ENCODE measurements at places on chromosomes 5 and 9.

DNA sequence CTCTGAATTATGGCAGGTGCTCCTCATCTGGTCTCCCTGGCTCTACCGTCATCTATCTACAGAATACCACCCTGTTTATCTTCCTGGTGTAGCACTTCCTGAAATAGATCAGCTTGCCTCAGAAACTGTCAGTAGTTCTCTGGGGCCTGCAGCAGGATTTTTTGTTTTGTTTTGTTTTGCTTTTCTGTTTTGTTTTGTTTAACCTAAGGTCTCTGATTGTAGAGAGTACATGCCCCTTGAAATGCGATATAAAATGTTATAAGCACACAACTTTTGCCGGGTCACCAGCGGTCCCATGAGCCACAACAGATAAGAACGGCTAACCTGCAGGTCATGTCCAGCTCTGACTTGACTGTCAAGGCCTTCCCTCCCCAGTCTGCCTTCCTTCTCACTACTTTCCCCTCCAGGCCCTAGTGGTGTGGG lies 26.6 kb upstream of the CREBRF start:
- no peak for DNase-seq

DNA sequence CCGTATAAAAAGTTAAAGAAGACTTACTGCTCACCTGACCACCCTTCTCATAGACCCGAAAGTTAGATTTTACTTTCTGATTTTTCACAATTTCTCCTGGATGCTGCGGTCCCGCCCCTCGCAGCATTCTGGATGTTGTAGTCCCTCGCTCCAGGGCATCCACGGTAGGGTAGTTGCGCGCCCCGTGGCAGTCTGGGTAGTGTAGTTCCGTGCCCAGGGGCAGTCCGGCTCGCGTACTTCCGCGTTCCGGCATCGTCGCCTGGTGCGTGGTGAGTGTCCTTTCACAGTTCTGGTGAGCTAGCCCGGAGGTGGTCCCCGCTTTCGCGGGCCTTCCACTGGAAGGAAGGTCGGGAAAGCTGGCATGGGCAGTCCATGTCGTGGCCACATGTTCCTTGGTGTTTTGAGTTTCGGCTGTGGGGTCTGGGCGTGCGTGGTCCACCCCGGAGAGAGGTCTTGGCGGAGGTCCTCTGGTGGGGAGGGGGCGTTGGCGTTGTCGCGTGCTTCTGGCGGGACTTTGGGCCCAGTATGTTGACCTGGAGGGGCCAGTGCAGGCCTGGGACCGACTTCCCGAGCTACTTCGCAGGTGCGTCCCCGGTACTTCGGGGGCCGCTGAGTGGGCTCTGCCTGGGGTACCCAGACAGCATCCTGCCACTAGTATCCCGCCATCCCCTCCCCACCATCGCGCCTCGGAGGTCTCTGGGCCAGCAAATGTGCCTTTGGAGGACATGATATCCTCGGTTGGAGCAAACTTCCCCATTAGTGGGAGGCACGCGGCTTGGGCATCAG lies at the start of gene ZNF169:
TSS of gene ZNF169 (plus strand) at position 222 of the 786 bp plus-strand sequence. CDS start 19,515 bp downstream, outside the sequence.
- DNase-seq = peak; percentile 92

GRCh38 chr5:77231471-77232138 lies 21.1 kb downstream of the PDE8B start:
- DNase-seq = no peak

- no peak for DNase-seq
These were observed 456.3 kb downstream of the HINT1 start for GRCh38 chr5:130708754-130709153.

DNA sequence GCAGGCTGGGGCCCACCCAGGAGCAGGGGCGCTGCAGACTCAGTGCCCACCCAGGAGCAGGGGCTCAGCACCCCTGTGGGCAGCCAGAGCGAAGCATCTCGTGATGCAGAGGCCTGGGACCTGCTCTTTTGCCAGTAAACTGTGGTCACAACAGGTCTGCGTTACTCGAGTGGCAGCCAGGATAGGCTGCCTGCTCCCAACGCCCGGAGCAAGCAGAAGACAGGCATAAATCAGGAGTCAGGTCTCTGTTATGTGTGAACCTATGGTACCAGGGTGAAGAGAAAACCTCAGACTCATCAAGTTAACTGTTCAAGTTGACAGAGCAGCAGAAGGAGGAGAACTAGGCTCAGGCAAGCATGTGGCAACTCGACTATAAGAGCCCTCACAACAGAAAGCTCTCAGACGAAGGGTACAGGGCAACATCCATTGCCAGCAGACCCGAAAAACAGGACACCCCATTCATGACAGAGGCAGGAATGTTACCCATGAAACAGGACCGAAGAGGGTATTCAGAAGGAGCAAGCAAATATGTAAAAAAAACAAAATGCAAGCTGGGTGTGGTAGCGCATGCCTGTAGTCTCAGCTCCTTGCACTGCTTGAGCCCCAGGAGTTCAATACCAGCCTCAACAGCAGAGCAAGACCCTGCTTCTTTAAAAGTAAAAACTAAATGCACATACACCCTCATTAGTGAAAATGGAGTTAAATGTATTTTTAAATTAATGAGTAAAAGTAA lies 71.7 kb downstream of the GOLPH3 start:
- no peak for DNase-seq

- DNase-seq = peak; percentile 6
These were observed 159.6 kb upstream of the TBCA start for GRCh38 chr5:77935506-77936364.

DNA sequence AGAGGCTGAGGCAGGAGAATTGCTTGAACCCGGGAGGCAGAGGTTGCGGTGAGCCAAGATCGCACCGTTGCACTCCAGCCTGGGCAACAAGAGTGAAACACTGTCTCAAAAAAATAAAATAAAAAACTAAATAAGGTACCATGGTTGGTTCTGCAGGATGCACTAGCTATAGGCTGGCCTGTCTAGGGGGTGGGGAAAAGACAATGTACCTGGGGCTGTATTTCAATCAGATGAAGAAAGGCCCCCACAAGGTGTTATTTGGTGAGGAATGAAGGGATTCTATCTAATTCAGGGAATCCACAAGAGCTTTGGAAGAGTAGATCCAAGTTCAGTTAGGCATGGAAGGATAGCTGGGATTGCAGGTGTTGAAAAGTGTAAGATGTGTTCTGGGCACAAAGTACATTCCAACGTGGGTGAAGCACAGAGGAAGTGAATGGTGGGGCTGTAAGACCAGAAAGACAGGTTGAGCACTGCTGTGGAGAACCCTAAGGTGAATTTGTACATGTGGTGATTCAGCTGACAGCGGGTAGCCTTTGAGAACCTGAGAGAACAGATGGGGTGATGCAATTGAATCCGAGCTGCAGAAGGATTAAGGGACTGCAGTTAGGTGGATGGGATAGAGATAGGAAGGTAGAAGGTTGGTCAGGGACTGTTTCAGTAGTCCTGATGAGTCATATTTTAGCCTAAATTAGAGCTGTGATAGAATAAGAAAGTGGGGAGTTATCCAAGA lies 71.8 kb downstream of the CAST start:
- peak; percentile 82 for DNase-seq

- no peak for DNase-seq
These were observed 2.3 kb upstream of the FBXW11 start for GRCh38 chr5:172008689-172009141.

DNA sequence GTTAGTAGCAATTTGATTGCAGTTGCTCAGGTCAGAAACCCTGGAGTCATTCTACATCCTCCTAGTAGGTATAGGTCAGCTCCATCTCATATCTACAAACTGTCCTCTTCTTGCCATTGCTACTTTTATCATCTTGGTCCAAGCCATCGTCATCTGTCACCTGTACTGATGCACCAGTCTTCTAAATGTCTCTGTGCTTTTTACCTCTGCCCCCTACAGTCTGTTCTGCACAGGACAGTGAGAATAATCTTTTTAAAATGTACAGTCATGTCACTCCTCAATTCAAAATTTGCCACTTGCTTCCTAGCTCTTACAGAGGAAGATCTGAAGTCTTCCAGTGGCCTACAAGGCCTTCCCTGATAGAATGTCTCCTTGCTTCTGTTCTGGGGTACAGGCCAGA lies 6.8 kb downstream of the NNT start:
- peak; percentile 18 for DNase-seq

- no peak for DNase-seq
These were observed 477.0 kb downstream of the CCDC171 start for GRCh38 chr9:16029796-16030363.

- DNase-seq = no peak
These were observed 439.0 kb upstream of the MPDZ start for GRCh38 chr9:13718539-13718938.

- peak; percentile 16 for DNase-seq
These were observed 59.9 kb downstream of the GABRA6 start for GRCh38 chr5:161745392-161745791.

DNA sequence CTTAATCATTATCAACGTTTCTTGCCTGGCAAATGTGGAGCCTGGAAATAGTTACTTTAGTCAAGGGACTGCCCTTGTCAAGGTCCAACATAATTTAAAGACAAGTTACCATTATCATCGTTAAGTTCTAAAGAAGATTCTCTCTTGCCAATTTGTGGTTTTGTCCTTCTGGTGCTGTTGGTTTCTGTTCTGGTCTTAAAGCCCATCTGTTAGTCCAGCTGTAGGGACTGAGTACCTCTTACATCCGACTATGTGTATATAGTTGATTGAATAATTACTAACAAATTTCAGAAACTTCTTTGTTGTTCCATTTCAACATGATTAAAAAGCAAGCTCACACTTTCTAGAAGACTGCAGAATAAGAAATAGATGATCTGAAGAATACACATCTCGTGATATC lies 1854.9 kb downstream of the MAT2B start:
- no peak for DNase-seq

- DNase-seq = no peak
These were observed 64.6 kb upstream of the AGXT2 start for GRCh38 chr5:35112300-35112699.

DNA sequence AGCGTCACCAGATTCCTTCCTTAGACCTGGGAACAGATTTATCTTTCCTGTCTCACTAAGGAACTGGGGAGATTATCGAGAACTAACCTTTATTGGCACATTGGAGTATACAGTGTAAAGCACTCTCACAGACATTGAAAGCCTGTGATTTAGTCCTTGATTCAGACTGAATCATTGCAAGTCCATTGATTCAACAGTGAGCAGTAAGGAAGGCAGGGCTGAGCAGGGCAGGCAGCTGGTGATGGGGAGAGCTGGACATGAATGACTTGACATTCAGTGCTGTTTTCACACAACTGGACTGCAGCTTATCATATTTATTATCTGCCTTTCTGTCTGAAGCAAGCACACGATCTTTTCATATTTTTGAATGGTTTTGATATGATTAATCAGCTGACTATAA lies 16.2 kb downstream of the ISOC1 start:
- no peak for DNase-seq

GRCh38 chr5:149902177-149902576 lies 42.4 kb downstream of the PDE6A start:
- DNase-seq = no peak

DNA sequence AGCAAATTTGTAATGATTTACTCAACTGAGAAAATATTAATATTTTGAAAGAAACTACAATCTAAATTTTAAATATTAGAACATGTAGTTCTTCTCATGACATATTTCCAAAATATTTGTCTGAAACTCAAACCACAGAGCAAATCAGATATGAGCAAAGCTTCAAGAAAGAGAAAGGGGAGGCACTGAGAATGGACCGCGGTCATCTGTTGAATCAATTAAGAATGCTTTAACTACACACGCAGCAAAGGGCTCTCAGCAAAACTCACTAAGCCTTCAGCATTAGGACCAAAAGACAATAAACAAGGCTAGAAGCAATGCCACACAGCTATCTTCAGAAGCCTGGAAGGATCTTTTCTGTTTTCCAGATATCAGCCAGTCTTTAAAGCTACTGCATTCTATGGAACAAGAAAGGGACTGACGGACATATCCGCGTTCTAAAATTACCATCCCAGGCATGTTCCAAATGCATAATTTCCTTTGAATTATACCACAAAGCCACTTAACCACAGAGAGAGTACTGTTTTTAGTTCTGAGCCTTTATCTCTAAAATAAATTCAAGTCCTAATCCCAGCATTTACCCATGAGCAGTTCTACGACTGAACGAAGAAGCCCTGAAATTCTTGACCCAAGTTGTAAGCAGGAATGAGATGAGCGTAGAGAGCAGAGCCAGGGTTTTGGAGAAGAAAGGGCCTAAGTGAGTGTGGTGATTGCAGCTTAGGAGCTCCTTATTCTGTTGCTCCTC lies 513.5 kb downstream of the AGTPBP1 start:
- no peak for DNase-seq

DNA sequence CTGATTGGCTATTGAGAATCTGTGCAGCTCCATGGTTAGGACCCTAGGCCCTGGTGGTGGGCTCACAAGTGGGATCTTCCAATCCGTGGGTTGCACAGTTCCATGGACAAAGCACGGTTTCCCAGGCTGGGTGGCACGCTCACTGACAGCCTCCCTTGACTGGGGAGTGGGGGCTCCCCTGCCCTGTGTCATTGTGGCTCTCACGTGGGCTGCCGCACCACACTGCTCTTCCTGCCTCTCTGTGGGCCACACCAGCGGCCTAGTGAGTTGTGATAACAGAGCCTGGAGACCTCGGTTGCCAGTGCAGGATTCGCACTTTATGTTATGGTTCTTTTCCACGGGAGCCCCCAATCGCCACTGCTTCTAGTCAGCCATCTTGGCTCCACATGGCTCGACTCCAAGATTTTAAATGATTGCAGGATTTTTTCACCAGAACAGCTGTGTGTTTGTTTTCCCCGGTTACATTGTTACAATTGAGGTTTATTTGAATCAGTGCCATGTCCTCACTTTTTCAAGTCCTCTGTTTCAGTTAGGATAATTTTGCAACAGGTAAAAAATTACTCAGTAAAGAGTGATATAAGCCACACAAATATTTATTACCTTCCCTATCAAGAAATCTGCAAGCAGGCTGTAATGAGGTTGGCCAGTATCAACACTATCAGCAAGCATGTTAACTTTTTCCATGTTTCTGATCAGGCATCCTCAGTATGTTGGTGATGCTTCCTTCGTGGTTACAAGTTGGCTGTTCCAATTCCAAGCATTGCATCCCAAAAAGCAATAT lies 253.8 kb downstream of the ZNF608 start:
- DNase-seq = no peak

DNA sequence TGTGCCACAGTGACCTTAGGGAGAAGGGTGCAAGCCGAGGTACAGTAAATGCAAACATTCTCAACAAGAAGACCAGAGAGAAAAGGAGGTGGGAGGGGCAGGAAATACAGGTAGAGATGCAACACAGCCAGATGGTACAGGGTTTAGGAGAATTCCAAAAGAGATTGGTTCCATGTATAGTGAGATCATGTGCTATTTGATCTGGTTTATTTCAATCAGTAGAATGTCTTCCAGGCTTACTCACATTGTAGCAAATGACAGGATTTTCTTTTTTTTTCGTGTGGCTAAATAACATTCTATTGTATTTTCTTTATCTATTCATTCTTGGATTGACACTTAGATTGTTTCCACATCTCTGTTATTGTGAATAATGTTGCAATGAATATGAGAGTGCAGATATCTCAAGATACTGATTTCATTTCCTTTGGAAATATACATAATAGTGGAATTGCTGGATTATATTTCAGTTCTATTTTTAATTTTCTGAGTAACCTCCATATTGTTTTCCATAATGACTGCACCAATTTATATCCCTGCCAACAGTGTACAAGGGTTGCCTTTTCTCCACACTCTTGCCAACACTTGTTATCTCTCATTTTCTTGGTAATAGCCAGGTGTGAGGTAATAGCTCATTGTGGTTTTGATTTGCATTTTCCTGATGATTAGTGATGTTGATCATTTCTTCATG lies 107.8 kb upstream of the GAS1 start:
- DNase-seq = no peak

- peak; percentile 8 for DNase-seq
These were observed 106.3 kb upstream of the GPBP1 start for GRCh38 chr5:57067597-57067924.

GRCh38 chr5:59560553-59560952 lies 333.0 kb downstream of the PDE4D start:
- peak; percentile 92 for DNase-seq

- peak; percentile 73 for DNase-seq
These were observed 157.7 kb upstream of the SLC12A2 start for GRCh38 chr5:127925916-127926315.
